ENCODE measurements at places on chromosomes 1 and 21.

DNA sequence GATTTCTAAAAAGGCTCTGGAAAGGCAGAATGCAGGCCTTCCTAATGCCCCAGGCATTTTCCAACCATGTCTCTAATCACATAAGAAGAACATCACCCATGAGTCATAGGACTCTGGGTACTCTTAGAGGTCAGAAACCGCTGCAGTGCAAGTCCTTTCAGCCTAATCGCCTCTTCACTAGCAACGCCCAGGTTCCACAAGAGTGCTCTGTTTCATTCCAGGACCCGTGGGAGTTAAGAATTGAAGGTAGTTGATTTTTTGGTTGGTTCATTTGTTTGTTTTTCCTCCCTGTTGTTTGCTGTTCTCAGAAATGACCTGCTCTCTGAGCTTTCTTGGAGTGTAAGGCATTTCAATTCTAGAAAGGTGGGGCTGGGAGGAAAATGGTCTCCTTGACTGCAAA is 123.2 kb downstream of the NR5A2 start:
- no peaks in the 10 kb centered on the region for H3K36me3 ChIP-seq
- no peaks in the 10 kb centered on the region for H3K27me3 ChIP-seq
- H3K4me1 ChIP-seq = peaks cover 36% of the 10 kb centered on the region
- DNase-seq = no peak
- no peak overlapping the region for H3K27ac ChIP-seq
- no peak overlapping the region for H3K4me3 ChIP-seq

DNA sequence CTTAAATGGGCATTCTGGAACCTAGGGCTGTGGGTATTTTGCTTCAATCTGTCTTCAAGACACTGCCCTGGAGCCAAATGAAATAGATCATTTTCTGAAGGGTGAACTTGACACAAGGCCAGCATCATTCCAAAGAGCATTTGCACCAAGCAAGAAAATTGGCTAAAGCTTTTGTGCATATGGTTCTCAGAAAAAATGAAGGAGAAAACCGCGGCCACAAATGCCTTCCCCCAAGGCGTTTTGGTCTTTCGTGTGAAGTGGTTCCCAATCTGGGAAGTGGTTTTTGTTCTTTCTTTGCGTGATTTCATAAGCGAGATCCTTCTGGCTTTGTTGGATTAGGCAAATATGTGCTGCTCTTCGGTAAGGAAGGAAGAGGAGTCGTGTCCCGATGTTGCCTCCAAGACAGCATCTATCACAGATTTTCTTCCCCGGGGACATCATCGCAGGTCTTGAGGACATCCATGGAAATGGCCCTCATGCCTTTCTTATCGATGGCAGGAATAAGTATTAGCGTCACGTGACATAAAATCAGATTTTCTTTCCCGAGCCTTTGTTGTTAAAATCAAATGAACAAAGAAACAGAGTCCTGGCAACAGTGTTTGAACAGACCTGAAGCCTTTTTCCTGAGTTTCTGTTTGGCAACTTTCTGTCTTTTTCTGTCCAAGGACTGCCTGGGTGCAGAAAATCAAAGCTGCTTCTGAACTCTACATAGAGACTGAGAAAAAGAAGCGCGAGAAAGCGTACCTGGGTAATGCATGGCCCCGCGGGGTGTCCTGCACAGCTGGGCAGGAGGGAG is 31.0 kb downstream of the ATP5PO start:
- H3K4me1 ChIP-seq = no peaks in the 10 kb centered on the region
- H3K27ac ChIP-seq = no peak overlapping the region
- DNase-seq = no peak
- no peaks in the 10 kb centered on the region for H3K36me3 ChIP-seq
- H3K27me3 ChIP-seq = no peaks in the 10 kb centered on the region

DNA sequence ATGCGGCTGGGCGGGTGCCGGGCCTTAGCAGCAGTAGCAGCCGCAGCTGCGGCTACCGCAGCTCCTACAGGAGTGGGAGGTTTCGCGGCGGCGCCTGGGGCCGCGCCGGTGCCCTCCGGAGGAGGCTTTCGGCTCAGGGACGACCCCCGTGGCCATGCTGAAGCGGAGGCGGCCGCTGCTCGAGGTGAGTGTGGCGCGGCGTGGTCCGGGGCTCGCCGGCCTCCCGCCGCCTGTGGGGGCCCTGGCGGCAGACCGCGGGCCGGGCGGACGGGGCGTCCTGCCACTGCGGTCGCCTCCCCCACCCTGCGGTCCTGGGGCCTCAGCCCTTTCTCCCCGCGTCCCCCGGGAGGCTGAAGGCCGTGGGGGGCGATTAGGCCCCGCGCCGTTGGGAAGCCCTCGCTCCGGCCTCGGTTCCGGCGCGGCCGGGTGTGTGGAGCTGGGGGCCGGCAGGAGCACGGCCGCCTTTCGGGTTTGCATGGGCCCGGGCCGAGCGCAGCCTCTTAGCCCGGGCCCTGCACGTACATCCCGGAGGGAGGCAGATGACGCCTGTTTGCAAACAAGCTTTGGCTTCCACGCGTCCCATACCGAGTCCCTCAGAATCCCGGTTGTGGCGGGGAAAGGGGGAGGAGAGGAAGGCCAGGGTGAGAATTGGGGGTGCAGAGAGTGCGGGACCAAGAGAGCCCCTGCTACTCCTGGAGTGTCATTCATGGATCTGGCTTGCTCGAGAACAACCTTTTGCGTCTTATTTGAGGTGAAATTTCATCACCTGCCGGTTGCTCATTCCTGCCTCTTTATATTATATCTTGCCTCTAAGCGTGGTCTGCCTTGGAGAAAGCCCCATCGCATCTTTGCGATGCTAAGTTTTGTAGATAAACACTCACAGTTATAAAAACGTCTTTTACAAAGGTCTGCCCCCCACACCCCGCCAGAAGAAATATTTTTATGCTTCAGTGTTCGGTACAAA is 613 bp downstream of the ZFYVE9 start:
- H3K36me3 ChIP-seq = no peaks in the 10 kb centered on the region
- H3K27ac ChIP-seq = peak overlapping the region; percentile 58
- H3K27me3 ChIP-seq = no peaks in the 10 kb centered on the region
- peak; percentile 36 for DNase-seq

DNA sequence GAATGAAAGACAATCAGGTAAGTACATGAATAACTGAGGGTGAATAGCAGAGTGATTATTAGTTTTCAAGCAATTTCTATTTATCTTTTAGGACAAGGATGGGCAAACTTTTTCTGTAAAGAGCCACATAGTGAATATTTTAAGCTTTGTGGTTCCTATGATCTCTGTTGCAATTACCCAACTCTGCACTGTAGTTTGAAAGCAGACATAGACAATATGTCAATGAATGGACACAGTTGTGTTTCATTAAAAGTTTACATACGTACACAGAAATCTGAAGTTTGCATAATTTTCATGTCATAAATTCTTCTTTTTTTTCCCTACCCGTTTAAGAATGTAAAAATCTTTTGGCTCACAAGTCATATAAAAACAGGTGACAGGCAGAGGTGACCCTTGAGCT is 71.4 kb downstream of the ZNF281 start:
- DNase-seq = no peak
- H3K27ac ChIP-seq = no peak overlapping the region
- H3K27me3 ChIP-seq = no peaks in the 10 kb centered on the region
- H3K4me1 ChIP-seq = no peaks in the 10 kb centered on the region
- H3K36me3 ChIP-seq = no peaks in the 10 kb centered on the region
- H3K4me3 ChIP-seq = no peak overlapping the region

- no peaks in the 10 kb centered on the region for H3K36me3 ChIP-seq
- DNase-seq = no peak
- H3K27me3 ChIP-seq = no peaks in the 10 kb centered on the region
- H3K4me3 ChIP-seq = no peak overlapping the region
- no peak overlapping the region for H3K27ac ChIP-seq
Measured at GRCh38 chr1:69947837-69948236, 257.5 kb downstream of the LRRC40 start.

GRCh38 chr1:102566182-102566581 is 542.1 kb downstream of the COL11A1 start:
- DNase-seq = no peak
- H3K27ac ChIP-seq = no peak overlapping the region
- no peaks in the 10 kb centered on the region for H3K4me1 ChIP-seq
- H3K4me3 ChIP-seq = no peak overlapping the region
- H3K36me3 ChIP-seq = no peaks in the 10 kb centered on the region
- H3K27me3 ChIP-seq = no peaks in the 10 kb centered on the region

DNA sequence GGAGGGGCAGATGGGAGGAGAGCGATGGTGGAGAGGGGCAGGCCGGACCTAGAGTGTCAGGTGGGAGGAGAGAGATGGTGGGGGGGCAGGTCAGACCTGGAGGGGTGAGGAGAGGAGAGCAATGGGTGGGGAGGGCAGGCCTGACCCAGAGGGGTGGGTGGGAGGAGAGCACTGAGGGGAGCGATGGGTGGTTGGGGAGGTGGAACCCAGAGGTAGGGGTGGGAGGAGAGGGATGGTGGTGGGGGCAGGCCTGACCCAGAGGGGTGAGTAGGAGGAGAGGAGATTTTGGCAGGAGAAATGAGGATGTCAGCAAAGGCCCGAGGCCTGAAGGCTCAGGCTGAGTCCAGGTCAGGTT is 157.3 kb upstream of the VAMP3 start:
- DNase-seq = no peak
- no peaks in the 10 kb centered on the region for H3K27me3 ChIP-seq
- H3K36me3 ChIP-seq = no peaks in the 10 kb centered on the region
- H3K27ac ChIP-seq = no peak overlapping the region

DNA sequence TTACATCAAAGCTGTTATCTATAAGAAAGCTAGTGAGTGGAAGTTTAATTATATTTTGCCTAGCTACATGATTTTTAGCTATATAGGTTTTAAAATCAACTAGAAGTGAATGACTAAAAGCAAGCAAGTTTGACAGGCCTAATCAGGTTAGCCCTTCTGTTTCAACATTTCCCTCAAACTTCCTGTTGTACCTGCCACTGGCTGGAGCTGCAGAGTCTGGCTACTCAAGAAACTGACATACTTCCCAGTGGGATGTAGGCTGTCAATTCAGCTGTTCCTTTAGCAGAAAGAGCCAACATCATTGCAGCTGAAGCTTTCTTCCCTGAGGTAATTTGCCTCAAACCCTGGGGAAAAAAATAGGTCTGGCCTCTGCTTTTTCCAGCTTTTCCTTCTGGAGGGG is 87.1 kb upstream of the TNR start:
- H3K27me3 ChIP-seq = no peaks in the 10 kb centered on the region
- H3K4me3 ChIP-seq = no peak overlapping the region
- H3K4me1 ChIP-seq = no peaks in the 10 kb centered on the region
- H3K27ac ChIP-seq = no peak overlapping the region
- DNase-seq = no peak

GRCh38 chr1:113793878-113794834 is 18.1 kb downstream of the RSBN1 start:
- H3K4me3 ChIP-seq = no peak overlapping the region
- no peaks in the 10 kb centered on the region for H3K27me3 ChIP-seq
- DNase-seq = no peak
- H3K36me3 ChIP-seq = peaks cover 19% of the 10 kb centered on the region

GRCh38 chr1:215786997-215787396 is 219.9 kb downstream of the KCTD3 start:
- no peaks in the 10 kb centered on the region for H3K27me3 ChIP-seq
- no peaks in the 10 kb centered on the region for H3K4me1 ChIP-seq
- H3K27ac ChIP-seq = no peak overlapping the region
- H3K4me3 ChIP-seq = no peak overlapping the region

DNA sequence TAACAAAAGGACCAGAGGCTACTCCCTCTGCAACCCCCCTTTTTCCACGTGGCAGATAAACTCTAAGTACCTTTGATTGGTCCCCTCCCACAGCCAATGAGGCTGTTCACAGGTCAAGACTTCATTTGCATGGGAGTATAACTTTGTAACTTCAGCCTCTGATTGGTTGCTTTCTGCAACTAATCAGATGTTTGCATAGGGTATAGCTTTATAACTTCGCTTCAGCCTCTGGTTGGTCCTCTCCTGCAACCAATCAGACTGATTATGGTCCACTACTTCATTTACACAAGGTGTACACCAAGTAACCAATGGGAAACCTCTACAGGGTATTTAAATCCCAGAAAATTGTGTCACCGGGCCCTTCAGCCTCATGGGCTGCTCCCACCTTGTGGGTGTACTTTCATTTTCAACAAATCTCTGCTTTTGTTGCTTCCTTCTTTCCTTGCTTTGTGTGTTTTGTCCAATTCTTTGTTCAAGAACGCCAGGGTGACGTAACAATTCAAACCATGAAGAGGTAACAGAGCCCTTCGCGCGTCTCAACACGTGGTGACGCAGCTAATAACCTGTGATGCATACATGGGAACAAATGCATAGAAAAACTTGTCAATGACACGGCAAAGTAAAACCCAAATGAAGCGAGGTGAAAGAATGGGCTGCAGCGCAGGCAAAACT is 47.2 kb downstream of the VPS26C start:
- H3K4me1 ChIP-seq = peaks cover 33% of the 10 kb centered on the region
- DNase-seq = peak; percentile 54
- no peaks in the 10 kb centered on the region for H3K27me3 ChIP-seq
- H3K27ac ChIP-seq = peak overlapping the region; percentile 75

- no peak for DNase-seq
- no peaks in the 10 kb centered on the region for H3K27me3 ChIP-seq
- H3K4me1 ChIP-seq = no peaks in the 10 kb centered on the region
- no peak overlapping the region for H3K27ac ChIP-seq
- H3K4me3 ChIP-seq = no peak overlapping the region
Measured at GRCh38 chr1:246350745-246351144, 156.3 kb downstream of the SMYD3 start.

DNA sequence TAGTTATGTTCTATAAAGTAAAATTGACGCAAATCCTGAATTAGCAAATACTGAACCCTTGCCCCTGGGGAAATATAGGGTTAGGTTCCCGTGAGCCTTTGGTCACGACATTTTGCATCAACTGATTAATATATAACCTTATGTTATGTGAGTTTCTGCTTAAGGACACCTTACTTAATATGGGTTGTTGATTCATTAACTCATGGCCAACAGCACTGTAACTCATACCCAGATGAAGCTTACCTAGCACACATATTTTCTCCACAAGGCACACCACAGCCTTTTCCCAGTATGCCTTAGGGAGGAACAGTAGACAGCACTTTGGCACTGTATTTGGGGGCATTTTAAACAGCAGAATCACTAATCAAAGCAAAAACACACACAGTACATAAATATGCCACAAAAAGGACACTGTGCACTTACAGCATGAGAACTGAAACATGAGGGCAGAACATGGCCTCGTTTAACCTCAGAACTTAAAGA is 15.1 kb downstream of the INAVA start:
- no peaks in the 10 kb centered on the region for H3K27me3 ChIP-seq
- no peak for DNase-seq
- no peak overlapping the region for H3K4me3 ChIP-seq
- H3K4me1 ChIP-seq = peaks cover 22% of the 10 kb centered on the region
- no peak overlapping the region for H3K27ac ChIP-seq

GRCh38 chr1:222583079-222583478 is 6.7 kb downstream of the TAF1A start:
- no peak for DNase-seq
- H3K27ac ChIP-seq = no peak overlapping the region
- H3K4me3 ChIP-seq = no peak overlapping the region
- H3K27me3 ChIP-seq = no peaks in the 10 kb centered on the region
- peaks cover 4% of the 10 kb centered on the region for H3K4me1 ChIP-seq
- H3K36me3 ChIP-seq = peaks cover 18% of the 10 kb centered on the region

GRCh38 chr1:9037476-9038337 is 11.5 kb upstream of the SLC2A7 start:
- H3K4me1 ChIP-seq = no peaks in the 10 kb centered on the region
- H3K4me3 ChIP-seq = no peak overlapping the region
- H3K36me3 ChIP-seq = no peaks in the 10 kb centered on the region
- no peak overlapping the region for H3K27ac ChIP-seq

- H3K4me1 ChIP-seq = no peaks in the 10 kb centered on the region
- no peak for DNase-seq
- H3K27me3 ChIP-seq = no peaks in the 10 kb centered on the region
Measured at GRCh38 chr1:32060914-32061313, 11.8 kb upstream of the TMEM39B start.

All from CD4-positive, alpha-beta memory T cell (primary cell).